ENCODE measurements at places on chromosomes 2 and 18. TPM values are rescaled to one million over a fixed set of nuclear protein-coding genes. Genes with fewer than 3 reads are reported as not detected.

The BOLL gene
- not detected for total RNA-seq

The RGPD3 gene
- 0.11 TPM for total RNA-seq

GRCh38 chr18:70301667-70302066 lies 12.8 kb downstream of the SOCS6 start:
- H3K27ac ChIP-seq, result no peak overlapping the region
- H3K36me3 ChIP-seq, result no peaks in the 10 kb centered on the region
- H3K27me3 ChIP-seq, result no peaks in the 10 kb centered on the region
- no peak for DNase-seq
- H3K4me3 ChIP-seq, result no peak overlapping the region
- H3K4me1 ChIP-seq, result no peaks in the 10 kb centered on the region

DNA sequence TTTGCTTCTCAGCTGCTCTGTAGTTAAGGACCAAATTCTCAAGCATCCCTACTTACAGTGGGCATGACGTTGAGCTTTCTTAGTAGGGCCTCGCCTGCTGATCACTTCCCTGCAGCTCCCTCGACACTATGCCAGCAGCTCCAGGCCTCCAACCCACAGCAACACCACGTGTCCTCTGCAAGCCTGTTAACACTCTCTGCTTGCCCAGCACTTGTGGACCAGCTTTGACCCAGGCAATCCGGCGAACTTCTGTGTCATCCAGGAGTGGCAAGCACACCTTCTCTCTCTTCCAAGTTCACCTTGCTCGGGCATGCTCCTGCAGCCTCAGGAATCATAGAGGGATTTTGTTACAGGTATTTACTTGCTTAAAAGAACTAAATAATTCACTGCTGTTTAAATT lies 138.6 kb upstream of the FHL2 start:
- no peaks in the 10 kb centered on the region for H3K27me3 ChIP-seq
- H3K27ac ChIP-seq, result no peak overlapping the region
- no peak overlapping the region for H3K4me3 ChIP-seq
- H3K4me1 ChIP-seq, result no peaks in the 10 kb centered on the region
- H3K36me3 ChIP-seq, result no peaks in the 10 kb centered on the region
- no peak for DNase-seq

The ATP8B1 gene
- total RNA-seq, result not detected

- DNase-seq, result no peak
- H3K36me3 ChIP-seq, result no peaks in the 10 kb centered on the region
- H3K4me3 ChIP-seq, result no peak overlapping the region
- H3K4me1 ChIP-seq, result no peaks in the 10 kb centered on the region
- H3K27ac ChIP-seq, result no peak overlapping the region
- H3K27me3 ChIP-seq, result no peaks in the 10 kb centered on the region
Observed at GRCh38 chr2:65845442-65846182, 413.2 kb upstream of the SPRED2 start.

DNA sequence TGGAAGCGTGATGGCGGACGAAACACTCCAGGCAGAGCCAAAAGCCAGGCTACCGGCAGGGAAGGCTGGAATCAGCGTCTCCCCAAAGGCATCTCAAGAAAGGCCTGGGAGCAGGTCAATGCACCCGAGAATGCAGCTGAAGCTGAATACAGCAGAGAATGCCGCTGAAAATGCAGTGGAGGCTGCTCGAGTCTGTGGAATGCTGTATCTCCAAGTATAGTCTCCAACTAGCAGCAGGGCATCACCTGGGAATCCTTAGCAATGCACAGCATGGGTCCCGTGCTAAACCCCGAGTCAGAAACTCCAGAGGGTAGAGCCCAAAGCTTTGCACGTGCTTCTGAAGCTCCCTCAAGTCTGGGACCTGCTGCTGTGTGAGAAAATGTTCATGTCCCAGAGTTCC lies 191.1 kb upstream of the ALKAL2 start:
- H3K4me3 ChIP-seq, result no peak overlapping the region
- no peak for DNase-seq
- H3K36me3 ChIP-seq, result no peaks in the 10 kb centered on the region
- no peaks in the 10 kb centered on the region for H3K4me1 ChIP-seq
- no peak overlapping the region for H3K27ac ChIP-seq

DNA sequence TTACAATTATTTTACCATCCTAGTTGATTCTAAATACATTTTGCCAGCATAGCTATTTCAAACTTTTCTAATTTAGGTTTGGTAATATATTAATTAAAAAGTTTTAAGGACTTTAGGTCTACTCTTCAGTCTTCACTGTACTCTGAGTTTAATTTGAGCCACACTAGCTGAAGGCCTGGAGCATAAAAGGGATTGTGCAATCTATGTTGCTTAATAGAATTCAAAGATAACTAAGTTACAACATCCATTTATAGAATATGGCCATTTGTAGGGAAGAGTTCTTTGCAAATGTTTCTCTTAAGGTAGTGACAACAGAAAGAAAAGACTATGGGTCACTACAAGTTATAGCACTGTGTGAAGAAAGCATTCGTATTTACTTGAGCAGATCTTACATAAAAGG lies 702.2 kb upstream of the NRXN1 start:
- H3K4me3 ChIP-seq, result no peak overlapping the region
- H3K27ac ChIP-seq, result no peak overlapping the region
- H3K36me3 ChIP-seq, result no peaks in the 10 kb centered on the region
- H3K4me1 ChIP-seq, result no peaks in the 10 kb centered on the region
- H3K27me3 ChIP-seq, result no peaks in the 10 kb centered on the region

DNA sequence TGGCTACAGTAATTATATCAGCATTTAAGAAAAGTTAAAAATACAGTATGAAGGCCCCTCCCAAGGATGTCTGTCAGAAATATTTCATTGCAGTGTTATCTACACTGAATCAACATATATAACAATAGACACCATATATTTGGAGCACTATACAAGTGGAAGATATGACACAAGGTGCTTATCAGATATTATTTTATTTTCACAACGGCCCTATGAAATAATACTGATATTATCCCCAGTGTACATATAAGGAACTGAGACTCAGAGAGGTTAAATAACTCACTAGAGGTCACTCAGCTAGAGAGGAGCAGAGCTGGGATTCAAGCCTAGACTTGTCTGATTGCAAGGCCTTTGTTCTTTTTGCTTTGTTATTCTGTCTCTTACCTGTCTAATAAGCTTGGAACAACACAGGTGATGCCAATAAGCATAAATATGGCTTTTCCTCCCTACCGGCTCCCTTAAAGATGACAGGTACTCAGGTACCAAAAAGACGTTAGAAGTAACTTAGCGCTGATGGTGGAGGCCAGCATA lies 4.7 kb upstream of the SLC40A1 start:
- no peaks in the 10 kb centered on the region for H3K36me3 ChIP-seq
- peaks cover 12% of the 10 kb centered on the region for H3K4me1 ChIP-seq
- no peak overlapping the region for H3K4me3 ChIP-seq
- H3K27ac ChIP-seq, result no peak overlapping the region
- H3K27me3 ChIP-seq, result no peaks in the 10 kb centered on the region

The FEV gene
- not detected for total RNA-seq

DNA sequence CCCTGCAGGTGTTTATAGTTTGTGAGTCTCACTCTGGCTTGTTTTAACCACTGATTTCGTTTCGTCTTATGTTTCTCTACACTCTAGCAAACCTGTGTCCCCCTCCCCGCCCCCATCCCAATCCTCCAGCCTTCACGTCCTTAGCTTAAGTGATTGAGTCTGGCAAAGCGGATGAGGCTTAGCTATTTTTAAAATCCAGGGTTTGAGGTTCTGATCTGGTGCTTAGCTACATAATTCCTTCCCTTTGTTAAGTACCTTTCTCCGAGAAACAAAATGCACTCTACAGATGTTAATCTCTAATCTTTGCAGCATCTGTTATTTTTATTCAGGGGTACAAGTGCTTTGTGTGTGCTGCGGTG lies 7.8 kb downstream of the AGAP1 start:
- H3K27ac ChIP-seq, result no peak overlapping the region
- H3K4me3 ChIP-seq, result no peak overlapping the region
- DNase-seq, result no peak
- peaks cover 43% of the 10 kb centered on the region for H3K27me3 ChIP-seq
- no peaks in the 10 kb centered on the region for H3K36me3 ChIP-seq

DNA sequence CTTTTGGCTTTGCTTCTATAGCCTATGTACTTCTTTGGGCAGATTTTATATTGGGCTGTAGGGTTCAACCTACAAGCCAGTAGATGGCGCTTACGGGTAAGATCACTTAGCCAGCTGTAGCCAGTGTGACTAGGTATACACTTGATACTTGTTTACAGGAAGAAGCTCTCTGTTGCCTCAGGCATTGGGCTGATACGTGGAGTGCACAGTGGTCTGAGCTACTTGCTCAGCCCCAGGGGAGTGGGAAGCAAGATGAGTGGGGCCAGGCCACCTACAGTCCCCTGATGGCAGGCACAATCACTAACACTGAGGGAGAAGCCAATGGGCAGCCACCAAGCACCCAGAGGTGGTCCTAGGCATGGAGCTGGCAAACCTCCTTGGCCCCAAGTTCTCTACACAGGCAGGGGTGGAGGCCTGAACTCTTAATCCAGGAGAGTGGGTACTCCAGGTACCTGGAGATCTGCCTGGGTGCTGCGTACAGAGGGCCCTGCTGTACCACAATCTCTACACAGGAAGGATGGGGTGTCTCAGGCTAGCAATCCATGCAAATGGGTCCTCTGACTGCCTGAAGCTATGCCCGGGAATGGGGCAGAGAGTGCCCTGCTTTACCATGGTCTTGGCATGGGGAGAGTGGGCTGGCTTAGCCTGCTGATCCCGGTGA lies 122.2 kb downstream of the NCOA1 start:
- no peak overlapping the region for H3K4me3 ChIP-seq
- no peak for DNase-seq
- no peak overlapping the region for H3K27ac ChIP-seq
- no peaks in the 10 kb centered on the region for H3K36me3 ChIP-seq

DNA sequence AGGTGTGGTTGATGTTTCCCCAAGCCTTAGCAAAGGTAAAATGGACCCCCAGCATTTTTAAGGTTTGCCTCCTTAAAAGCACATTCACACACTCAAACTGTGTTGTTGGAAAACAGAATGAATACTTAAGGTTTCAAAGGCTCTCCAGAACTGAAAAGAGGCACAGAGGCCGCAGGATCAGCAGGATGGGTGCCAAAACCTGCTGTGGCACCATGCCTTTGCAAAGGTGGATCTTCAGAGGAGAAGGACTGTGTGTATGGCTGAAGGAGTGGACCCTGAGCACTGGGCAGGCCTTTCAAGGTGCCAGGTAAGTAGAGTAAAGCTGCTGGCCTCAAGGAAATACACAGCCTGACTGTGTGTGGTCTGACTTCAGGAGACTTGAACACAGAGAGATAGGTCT lies 127.3 kb downstream of the XRCC5 start:
- no peaks in the 10 kb centered on the region for H3K4me1 ChIP-seq
- H3K36me3 ChIP-seq, result no peaks in the 10 kb centered on the region
- H3K4me3 ChIP-seq, result no peak overlapping the region
- no peak for DNase-seq

DNA sequence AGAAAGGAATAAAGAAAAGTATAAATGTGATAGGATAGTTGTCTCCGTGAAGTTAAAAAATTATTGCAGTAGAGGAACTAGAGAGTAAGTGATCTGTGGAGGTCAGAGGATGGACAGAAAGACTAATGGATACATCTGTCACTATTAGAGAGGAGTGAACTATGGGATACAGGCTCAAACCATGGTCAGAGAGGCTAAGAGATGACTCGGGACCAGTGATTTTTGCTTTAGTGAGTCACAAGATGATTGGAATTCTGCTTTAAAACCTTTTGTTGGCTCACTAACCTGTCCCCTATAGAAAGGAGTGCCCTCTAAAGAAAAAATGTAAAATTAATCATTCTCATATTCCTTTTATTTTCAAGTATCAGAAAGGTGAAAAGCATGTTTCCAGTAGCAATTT lies 30.3 kb downstream of the ALMS1 start:
- H3K4me3 ChIP-seq, result no peak overlapping the region
- no peak overlapping the region for H3K27ac ChIP-seq
- H3K36me3 ChIP-seq, result peaks cover 2% of the 10 kb centered on the region

DNA sequence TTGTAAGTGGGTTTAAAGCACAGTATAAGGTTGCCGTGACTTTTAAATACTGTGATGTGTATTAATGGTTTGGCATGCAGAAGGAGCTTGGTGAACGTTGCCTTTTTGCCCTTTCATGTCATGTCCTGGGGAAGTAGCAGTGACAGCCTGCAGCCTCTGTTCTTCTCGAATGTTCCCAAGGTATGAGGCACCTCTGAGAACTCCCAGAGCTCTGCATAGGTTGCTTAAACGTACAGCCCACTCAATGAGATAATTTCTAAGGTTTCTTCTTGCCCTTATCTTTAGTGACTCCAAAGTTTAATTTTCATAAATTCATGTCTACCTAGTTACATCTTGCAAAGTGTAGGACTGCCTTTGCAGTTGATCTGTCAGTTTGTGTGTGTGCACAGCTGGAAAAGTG lies 36.7 kb downstream of the PARD3B start:
- no peaks in the 10 kb centered on the region for H3K27me3 ChIP-seq
- no peak overlapping the region for H3K4me3 ChIP-seq
- no peaks in the 10 kb centered on the region for H3K36me3 ChIP-seq
- no peak for DNase-seq

- H3K4me3 ChIP-seq, result no peak overlapping the region
- no peaks in the 10 kb centered on the region for H3K36me3 ChIP-seq
- DNase-seq, result no peak
- no peak overlapping the region for H3K27ac ChIP-seq
Observed at GRCh38 chr18:45037618-45038017, 356.9 kb downstream of the SETBP1 start.

DNA sequence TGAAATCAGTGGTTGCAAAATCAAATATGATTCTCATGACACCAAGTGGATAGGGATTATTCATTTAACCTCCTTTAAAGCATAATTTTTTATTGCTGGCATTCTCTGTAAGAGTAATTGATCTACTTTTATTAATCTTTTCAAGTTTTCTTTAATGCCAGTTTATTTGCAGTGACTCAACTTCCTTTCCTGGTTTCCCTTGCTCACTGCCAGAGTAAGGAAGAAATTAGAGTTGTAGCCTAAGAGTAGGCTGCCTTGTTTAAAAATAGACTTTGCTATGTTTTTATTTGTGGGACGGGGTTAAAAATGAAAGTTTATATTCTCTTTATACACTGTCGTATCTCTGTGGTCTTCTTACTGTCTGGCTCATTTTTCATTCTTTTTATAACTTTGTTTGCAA lies 148.6 kb downstream of the WDR7 start:
- no peak for DNase-seq
- H3K4me1 ChIP-seq, result no peaks in the 10 kb centered on the region
- no peak overlapping the region for H3K4me3 ChIP-seq
- no peaks in the 10 kb centered on the region for H3K27me3 ChIP-seq

GRCh38 chr2:112712903-112713584 lies 7.8 kb upstream of the NT5DC4 start:
- no peaks in the 10 kb centered on the region for H3K36me3 ChIP-seq
- peaks cover 11% of the 10 kb centered on the region for H3K4me1 ChIP-seq
- no peak overlapping the region for H3K4me3 ChIP-seq
- DNase-seq, result no peak
- no peak overlapping the region for H3K27ac ChIP-seq

All from CD4-positive, alpha-beta T cell (primary cell).